ENCODE measurements at places on chromosomes 5 and 9. TPM values are rescaled to one million over a fixed set of nuclear protein-coding genes. Genes with fewer than 3 reads are reported as not detected.

DNA sequence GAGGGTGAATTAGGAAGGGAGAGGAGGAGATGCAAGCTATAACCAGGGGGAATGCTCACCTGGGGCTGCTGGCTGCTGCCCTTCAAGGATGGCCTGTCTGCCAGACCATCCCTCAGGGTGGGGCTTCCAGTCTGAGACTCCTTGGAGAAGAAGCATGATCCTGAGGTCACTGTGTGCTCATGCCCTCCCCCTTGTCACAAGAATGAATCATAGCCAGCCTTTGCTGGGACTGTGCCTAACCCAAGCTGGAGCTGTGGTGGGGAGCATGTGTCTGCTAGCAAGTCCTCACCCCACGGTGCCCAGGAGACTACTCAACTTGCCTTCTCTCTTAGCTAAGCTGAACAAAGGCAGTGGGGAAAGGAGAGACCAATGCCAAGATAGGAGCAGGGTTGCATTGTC is 463.6 kb downstream of the SPOCK1 start:
- no peaks in the 10 kb centered on the region for H3K36me3 ChIP-seq
- H3K4me1 ChIP-seq, result no peaks in the 10 kb centered on the region
- no peak for DNase-seq
- no peak overlapping the region for H3K27ac ChIP-seq
- no peak overlapping the region for H3K4me3 ChIP-seq
- H3K27me3 ChIP-seq, result no peaks in the 10 kb centered on the region

- H3K27ac ChIP-seq, result no peak overlapping the region
- H3K4me1 ChIP-seq, result peaks cover 4% of the 10 kb centered on the region
- no peak overlapping the region for H3K4me3 ChIP-seq
- H3K36me3 ChIP-seq, result peaks cover 65% of the 10 kb centered on the region
- no peaks in the 10 kb centered on the region for H3K27me3 ChIP-seq
Observed at GRCh38 chr5:14684757-14685156, 20.2 kb downstream of the OTULIN start.

The FAM221B gene
- polyA plus RNA-seq, result not detected

- DNase-seq, result no peak
- no peaks in the 10 kb centered on the region for H3K27me3 ChIP-seq
- H3K36me3 ChIP-seq, result no peaks in the 10 kb centered on the region
- no peaks in the 10 kb centered on the region for H3K4me1 ChIP-seq
- H3K4me3 ChIP-seq, result no peak overlapping the region
Observed at GRCh38 chr9:110877374-110877773, 160.9 kb downstream of the LPAR1 start.

- no peak overlapping the region for H3K4me3 ChIP-seq
- H3K36me3 ChIP-seq, result no peaks in the 10 kb centered on the region
- no peaks in the 10 kb centered on the region for H3K27me3 ChIP-seq
- no peaks in the 10 kb centered on the region for H3K4me1 ChIP-seq
Observed at GRCh38 chr5:97106216-97106581, 36.2 kb downstream of the LIX1 start.

GRCh38 chr9:72363908-72364678 is 915 bp downstream of the ZFAND5 start:
- H3K27me3 ChIP-seq, result no peaks in the 10 kb centered on the region
- H3K4me3 ChIP-seq, result peak overlapping the region; percentile 89
- peaks cover 4% of the 10 kb centered on the region for H3K36me3 ChIP-seq
- H3K4me1 ChIP-seq, result peaks cover 30% of the 10 kb centered on the region
- DNase-seq, result peak; percentile 77

GRCh38 chr5:97095318-97095732 is 47.1 kb downstream of the LIX1 start:
- H3K4me3 ChIP-seq, result no peak overlapping the region
- no peak overlapping the region for H3K27ac ChIP-seq
- H3K4me1 ChIP-seq, result no peaks in the 10 kb centered on the region
- no peaks in the 10 kb centered on the region for H3K36me3 ChIP-seq

DNA sequence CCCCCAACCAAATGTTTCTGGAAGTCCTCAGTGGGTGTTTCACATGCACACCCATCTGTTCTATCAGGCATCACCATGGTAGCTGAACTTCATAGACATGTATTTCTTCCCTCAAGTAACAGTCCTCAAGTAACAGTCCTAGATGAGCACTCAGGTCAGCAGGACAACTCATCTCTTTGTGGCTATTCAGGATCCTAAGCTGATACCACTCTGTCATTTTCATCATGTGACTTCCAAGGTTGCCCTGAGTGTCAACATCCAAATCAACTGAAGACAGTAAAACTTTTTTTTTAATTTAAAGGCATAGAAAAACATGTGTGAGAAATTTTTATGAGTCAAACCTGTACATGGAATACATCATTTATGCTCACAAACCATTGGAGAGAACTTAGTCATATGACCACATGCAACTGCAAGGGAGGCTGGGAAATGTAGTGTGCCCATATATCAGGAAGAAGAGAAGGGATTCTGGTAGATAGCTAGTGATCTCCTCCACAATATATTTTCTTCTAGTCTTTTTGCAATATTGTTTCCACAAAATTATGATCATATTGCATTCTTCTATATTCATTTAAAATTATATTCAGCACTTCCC is 64.2 kb upstream of the FST start:
- no peaks in the 10 kb centered on the region for H3K27me3 ChIP-seq
- H3K4me3 ChIP-seq, result no peak overlapping the region
- H3K4me1 ChIP-seq, result no peaks in the 10 kb centered on the region
- no peaks in the 10 kb centered on the region for H3K36me3 ChIP-seq
- no peak overlapping the region for H3K27ac ChIP-seq
- DNase-seq, result no peak

The FOXE1 gene
- polyA plus RNA-seq, result 0.05 TPM

DNA sequence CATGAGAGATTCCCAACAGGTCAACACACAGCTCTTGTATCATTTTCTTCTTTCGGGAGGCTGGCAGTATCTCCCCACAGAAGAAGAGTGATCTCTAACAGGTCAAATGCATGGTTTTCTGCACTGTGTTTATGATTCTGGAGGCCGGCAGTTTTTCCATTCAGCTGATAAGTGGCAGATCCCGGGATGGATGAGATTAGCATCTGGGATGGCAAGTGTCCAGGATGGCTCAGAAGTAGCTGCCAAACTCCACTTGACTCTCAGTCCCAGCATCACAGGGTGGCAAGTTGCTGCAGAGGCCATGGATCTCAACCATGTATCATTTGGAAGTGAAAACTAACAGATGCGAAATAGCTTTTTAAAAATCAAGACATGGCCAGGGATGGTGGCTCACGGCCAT is 97.8 kb upstream of the SLC44A1 start:
- no peak overlapping the region for H3K4me3 ChIP-seq
- H3K36me3 ChIP-seq, result no peaks in the 10 kb centered on the region
- H3K27ac ChIP-seq, result no peak overlapping the region
- DNase-seq, result no peak
- peaks cover 6% of the 10 kb centered on the region for H3K4me1 ChIP-seq

GRCh38 chr5:51389577-51390463 is 6.6 kb downstream of the ISL1 start:
- H3K27ac ChIP-seq, result no peak overlapping the region
- DNase-seq, result no peak
- peaks cover 6% of the 10 kb centered on the region for H3K27me3 ChIP-seq
- no peaks in the 10 kb centered on the region for H3K36me3 ChIP-seq
- H3K4me1 ChIP-seq, result no peaks in the 10 kb centered on the region

GRCh38 chr9:132910376-132910775 is 31.7 kb downstream of the SPACA9 start:
- no peaks in the 10 kb centered on the region for H3K27me3 ChIP-seq
- H3K27ac ChIP-seq, result no peak overlapping the region
- H3K4me1 ChIP-seq, result peaks cover 13% of the 10 kb centered on the region

DNA sequence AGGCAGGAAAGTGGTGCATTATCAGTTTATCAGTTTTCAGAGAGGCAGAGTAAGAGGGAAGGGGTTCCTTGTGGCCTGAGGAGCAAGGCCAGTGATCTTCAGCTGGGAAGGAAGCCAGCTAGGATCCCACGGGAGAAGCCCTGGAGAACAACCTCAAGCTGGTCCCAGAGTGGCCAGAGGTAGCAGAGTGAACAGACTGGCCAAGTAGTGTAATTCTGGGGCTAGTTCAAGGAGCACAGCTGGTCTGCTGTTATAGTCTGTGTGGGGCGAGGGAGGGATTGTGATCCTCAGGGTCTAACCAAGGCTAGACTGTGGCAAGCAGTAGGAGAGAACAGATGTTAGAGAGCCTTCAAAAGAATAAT is 164.6 kb downstream of the CARTPT start:
- H3K4me1 ChIP-seq, result no peaks in the 10 kb centered on the region
- no peak for DNase-seq
- no peaks in the 10 kb centered on the region for H3K27me3 ChIP-seq
- H3K36me3 ChIP-seq, result no peaks in the 10 kb centered on the region
- H3K27ac ChIP-seq, result no peak overlapping the region

DNA sequence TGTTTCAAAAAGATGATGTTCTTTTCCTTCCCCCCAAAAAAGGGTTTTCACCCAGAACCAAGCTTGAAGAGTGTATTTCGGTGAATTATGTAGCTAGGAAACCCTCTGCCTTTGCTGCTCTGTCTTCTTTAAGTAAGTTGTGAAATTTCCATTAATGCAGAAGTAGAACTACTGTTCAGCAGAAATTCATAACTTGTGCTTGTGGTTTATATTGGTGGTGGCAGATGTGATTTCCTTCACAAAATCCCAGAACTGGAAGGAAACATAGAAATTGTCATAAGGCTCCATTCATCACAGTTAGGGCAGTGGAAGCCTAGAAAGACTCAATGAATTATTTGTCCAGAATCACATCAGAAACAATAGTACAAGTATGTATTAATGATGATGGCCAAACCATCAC is 42.1 kb upstream of the DAB2 start:
- H3K36me3 ChIP-seq, result no peaks in the 10 kb centered on the region
- H3K27me3 ChIP-seq, result no peaks in the 10 kb centered on the region
- H3K27ac ChIP-seq, result no peak overlapping the region
- H3K4me1 ChIP-seq, result no peaks in the 10 kb centered on the region
- no peak overlapping the region for H3K4me3 ChIP-seq

DNA sequence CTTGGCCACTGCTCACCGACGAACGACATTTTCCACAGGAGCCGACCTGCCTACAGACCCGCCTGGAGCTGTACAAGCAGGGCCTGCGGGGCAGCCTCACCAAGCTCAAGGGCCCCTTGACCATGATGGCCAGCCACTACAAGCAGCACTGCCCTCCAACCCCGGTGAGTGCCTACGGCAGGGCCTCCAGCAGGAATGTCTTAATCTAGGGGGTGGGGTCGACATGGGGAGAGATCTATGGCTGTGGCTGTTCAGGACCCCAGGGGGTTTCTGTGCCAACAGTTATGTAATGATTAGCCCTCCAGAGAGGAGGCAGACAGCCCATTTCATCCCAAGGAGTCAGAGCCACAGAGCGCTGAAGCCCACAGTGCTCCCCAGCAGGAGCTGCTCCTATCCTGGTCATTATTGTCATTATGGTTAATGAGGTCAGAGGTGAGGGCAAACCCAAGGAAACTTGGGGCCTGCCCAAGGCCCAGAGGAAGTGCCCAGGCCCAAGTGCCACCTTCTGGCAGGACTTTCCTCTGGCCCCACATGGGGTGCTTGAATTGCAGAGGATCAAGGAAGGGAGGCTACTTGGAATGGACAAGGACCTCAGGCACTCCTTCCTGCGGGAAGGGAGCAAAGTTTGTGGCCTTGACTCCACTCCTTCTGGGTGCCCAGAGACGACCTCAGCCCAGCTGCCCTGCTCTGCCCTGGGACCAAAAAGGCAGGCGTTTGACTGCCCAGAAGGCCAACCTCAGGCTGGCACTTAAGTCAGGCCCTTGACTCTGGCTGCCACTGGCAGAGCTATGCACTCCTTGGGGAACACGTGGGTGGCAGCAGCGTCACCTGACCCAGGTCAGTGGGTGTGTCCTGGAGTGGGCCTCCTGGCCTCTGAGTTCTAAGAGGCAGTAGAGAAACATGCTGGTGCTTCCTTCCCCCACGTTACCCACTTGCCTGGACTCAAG is 1.5 kb downstream of the CSF2 start:
- H3K4me1 ChIP-seq, result peaks cover 15% of the 10 kb centered on the region
- H3K36me3 ChIP-seq, result no peaks in the 10 kb centered on the region
- H3K27me3 ChIP-seq, result no peaks in the 10 kb centered on the region

Measured in naive thymus-derived CD4-positive, alpha-beta T cell (primary cell).